ENCODE measurements at places on chromosomes 2 and 18.
A peak's percentile ranks its signal among the peaks of the same experiment; 100 is the strongest.

- DNase-seq: no peak
Measured at GRCh38 chr2:32496662-32497061, 131.2 kb upstream of the TTC27 start.

DNA sequence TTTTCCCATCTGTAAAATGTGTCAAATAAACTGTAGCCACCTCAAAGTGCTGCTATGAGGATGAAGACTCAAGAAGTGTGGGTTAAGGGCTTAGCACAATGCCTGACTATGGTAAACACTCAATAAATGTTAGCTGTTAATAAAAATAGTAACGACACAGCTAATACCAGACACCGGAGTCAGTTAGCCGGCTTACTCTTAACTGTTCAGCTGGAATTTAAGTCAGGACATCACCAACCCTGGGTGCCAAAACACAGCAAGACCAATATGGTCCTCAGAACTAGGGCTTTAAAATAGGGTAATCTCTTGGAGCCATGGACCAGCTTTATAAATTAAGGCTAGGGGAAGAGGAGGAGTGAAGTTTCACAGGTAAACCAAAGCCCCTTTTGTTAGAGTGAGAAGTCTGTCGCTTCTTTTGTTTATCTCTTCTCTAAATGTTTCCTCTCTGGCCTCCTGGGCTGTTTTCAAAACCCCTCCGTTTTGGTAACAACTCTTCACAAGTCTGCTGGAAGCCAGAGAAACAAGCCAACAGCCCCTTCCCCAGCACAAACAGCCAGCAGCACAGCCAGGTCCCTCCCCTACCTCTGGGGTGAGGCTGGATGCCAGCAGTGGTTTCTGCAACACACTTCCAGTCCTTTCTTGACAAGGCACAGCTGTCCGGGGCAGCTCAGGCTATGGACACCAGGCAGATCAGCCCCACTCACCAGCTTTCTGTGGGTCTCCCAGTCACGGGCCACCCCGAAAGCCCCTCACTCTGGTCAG is 13.8 kb upstream of the FZD7 start:
- DNase-seq: no peak

DNA sequence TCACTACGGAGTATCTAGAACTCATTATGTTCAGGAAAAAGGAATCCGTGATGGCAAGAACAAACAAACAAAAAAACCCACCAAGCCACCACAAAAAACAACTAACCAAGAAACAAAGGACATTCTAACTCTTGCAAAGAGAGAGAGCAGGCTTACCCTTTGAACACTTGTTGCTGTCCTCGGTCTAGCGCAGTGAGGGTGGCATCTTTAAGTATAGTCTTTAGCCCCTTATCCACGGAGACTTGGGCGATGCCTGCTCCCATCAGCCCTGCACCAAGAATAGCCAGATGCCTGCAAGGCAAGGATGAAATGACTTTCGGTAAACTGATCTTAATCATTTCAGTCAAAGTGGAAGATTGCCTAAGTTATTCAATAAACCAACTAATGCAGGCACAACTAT is 31.0 kb downstream of the GAREM2 start:
- no peak for DNase-seq

GRCh38 chr18:32469190-32469651 is 1.5 kb downstream of the GAREM1 start:
- DNase-seq: no peak

DNA sequence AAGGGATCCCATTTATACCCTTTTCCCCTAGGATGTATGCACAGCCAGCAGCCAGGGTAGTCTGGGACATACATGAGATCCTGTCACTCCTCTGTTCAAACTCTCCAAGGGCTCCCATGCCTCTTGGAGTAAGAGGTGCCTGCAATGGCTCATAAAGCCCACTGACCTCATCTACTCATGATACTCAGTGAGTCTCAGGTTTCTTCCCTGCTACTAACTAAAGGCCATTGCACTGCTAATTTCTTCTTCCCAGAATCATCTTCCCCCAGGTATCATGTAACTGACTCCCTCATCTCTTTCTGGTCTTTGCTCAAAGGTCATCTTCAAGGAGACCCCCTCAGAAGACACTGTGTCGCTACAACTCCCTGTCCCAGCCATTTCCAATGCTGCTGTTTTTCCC is 68.2 kb downstream of the CCBE1 start:
- no peak for DNase-seq

DNA sequence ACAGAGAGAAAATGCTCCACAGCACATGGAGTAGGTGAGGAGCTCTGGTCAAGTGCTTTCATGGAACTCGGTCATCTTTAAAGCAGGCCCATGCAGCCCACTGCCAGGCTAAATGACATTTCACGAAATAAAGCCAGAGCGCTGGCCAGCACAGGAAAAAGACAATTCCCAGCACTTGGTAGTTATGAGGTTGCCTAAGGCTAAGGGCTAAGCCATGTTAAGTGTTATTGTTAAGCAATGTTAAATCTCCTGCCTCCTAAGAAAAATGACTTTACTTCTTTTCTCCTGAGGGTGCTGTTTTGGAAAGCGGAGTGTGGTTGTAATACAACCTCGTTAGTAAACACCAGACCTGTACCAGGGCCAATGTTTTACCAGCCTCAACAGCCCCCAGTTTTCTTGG is 125.9 kb upstream of the NRP2 start:
- no peak for DNase-seq

GRCh38 chr2:209808521-209808920 is 36.9 kb downstream of the UNC80 start:
- no peak for DNase-seq

DNA sequence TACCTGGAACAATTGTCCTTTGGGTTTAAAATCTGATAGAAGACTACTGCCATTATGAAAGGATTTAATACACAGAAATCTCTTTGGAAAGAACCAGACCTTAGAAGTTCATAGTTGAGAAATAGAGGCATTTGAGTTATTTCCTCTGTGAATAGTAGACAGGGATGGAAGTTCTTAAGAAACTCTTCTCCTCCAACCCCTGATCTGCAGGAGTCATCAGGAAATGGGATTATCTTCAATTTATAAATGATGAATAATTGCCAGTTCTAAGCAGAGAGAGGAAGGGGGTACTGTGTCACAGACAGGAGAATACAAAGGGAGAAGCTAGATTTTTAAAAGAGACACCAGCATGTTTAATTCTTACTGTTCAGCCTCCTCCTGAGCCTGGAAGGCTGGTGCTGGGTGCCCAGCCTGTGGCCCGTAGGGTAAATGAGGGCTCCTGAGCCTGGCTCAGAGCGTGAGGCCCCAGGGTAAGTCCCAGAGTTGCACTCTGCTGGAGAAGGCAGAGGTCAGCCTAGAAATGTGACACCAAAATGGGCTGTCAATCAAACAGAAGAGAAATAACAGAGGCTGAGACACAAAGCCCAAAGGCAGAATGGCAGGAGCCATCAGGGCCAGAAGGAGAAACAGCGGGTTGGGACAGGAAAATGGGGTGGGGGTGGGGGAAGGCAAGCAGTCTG is 58.2 kb upstream of the PKDCC start:
- no peak for DNase-seq

- no peak for DNase-seq
Measured at GRCh38 chr2:212975333-212975732, 176.1 kb downstream of the IKZF2 start.

DNA sequence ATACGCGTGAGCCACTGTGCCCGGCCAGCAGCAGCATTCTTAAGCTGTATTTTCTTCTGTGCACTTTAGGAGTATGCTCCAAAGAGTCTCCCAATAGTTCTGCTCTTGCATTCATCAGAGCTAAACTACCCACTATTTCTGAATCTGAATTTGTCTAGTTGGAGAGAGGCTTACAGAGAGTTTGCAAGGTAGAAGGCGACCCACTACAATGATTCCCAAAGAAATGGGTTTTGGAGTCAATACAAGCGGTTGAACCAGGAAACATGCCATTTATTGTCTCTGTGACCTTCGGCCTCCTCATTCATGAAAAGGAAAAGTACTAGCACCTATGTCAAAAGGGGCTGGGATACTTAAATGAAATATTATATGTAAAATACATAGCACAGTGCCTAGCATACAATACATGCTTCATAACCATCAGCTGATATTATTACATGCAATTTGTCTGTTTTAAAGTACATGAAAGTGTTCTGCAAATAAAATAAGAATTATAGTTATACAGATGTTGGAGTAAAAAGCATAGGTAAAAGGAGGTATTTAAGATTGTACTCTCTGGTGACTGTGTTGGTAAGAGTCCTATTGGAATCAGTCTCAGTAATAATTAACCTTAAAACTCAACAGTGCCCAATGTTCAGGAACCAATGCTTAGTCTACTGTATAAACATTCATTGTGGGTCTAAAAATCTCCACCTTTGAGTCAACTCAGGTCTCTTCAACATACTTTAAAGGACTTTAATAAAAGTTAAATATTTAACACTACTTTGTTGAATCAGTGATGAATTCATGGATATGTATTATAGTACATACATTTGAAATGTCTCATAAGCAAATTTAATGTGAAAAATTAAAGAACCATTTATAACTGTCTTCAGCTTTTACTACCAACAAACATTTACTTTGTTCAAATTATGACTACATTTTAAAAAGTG is 89.8 kb upstream of the GRB14 start:
- no peak for DNase-seq

DNA sequence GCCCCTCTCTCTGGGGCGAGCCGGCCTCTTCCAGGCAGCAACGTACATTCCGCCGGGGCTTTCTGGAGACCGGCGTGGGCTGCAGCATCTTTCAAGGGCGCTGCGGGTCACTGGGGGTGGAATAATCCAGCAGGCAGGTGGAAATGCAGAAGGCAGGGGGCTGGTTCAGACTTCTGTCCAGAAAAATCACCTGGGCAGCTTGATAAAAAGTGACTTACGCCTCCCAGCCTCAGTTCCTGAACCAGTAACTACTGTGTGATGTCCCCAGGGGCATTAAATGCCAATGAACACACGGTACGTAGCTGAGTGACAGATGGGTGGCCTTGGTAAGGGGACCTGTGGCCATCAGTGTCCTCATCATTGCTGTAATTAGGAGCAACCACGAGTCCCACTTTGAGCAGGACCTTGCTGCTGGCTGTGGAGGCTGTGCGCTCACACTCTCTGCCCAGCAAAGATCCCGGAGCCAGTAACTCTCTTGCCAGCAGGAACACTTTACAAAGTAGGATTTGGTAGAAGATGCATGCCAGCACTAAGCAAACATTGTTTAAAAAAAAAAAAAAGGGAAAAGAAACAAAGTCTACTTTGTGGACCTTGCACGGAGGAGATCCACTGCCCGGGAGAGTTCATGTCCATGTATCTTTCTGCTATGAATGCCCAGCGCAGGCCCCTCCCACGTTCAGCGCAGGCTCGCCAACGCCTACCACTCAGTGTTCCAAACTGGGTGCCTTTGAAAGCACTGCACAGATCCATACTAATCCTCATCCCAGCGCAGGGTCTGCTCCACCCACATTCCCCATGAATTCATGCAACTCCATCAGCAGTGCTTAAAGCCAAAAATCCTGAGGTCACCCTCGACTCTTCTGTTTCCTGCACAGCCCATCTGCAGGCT is 177.3 kb downstream of the HDAC4 start:
- DNase-seq: peak; percentile 50

DNA sequence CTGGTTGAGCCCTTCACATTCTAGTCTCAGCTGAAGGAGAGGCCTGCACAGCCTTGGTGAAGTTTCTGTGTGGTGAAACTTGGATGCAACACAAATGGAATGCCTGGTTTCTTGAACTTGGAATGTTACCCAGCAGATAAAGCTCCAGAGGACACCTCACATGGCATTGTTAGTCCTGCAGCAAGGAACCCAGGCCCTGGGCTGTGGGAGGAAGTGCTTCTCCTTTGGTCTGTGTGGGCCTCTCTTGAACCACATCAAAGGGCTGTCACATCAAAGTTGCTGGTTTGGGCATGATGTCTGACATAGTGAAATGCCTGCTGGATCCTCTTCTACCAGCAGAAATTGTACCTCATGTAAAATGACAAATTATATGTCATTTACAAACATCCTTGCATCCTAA is 198.5 kb downstream of the FHOD3 start:
- no peak for DNase-seq

GRCh38 chr2:165198181-165198580 is 5.7 kb downstream of the SCN3A start:
- no peak for DNase-seq

DNA sequence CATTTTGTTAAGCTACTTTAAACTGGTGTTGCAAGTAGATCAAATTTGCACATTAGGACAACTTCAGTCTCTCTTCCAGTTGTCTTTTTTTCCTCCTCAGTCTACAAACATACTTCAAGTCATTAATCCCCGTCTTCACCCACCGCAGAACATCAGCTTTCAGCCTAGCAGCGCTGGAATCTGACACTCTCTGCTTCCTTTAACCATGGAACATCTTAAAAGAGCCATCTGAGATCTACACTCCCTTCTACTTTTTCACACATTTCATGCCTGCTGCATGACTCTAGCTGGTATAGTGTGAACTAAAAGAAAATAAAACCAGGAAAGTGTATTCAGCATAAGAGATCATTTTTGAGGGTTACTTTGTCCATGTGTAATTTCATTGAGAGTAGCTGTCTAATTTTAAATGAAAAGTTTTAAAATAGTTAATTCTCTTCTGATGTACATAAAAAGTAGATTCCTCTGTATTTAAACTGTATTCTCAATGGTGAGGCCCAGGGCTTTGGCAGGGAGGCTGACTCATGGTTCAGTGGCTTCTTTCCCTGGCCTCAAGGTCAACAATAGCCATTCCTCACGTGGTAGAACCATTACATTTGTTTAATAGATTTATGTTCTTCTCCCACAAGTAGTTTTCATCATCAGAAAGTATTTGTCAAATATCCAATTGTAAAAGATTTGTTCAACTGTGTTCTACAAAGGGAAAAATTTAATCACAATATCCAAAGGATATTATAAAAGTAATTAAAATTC is 16.5 kb downstream of the SGPP2 start:
- no peak for DNase-seq
